ENCODE measurements at places on chromosomes 2 and 18.

- no peak for DNase-seq
Observed at GRCh38 chr2:29269095-29269764, 154.0 kb downstream of the CLIP4 start.

DNA sequence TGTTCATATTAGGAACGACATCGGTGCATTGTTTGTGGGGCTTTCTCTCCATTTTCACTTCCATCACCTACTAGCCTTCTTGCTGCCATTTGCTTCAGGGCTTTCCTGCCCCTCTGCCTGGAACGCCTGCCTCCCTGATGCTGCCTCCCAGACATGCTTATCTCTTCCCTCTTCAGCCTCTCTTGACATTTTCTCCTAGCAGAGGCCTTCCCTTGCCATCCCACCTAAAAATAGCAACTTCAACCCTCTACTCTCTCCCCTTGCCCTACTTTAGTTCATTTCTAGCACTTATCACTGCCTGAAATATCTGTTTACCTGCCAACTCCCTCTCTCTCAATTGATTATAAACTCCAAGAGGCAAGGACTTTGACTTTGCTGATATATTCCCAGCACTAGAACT lies 210.3 kb downstream of the SP3 start:
- no peak for DNase-seq

DNA sequence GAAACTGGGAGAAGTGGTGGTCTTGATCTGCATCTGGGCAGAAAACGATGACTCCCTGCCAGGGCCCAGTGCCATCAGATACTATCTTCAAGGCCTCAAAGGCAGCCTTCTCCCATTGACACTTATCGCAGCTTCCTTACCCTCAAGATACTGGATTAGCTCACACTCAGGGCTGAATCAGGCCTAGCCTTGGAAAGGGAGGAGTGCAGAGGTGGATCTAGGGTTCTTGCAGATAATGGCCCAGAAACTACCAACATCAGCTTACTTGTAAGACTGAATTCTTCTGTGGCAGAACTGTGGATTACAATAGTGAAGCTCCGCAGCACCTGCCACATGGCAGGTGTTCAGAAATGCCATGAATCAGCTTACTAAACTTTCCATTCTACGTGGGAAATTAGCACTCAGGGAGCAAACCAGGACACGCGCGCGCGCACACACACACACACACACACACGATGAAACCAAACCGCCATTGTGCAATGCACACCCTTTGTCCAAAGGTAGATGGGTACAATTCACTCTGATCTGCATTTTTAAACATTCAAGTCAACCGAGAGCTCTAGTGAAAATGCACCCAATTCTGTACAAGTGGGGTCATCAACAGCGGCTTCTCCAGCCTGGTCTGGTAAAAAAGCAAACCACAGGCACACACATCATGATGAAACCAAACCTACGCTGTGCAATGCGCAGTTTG lies 26.3 kb upstream of the TMEM182 start:
- DNase-seq = no peak

GRCh38 chr2:42202634-42203008 lies 33.5 kb downstream of the EML4 start:
- no peak for DNase-seq

DNA sequence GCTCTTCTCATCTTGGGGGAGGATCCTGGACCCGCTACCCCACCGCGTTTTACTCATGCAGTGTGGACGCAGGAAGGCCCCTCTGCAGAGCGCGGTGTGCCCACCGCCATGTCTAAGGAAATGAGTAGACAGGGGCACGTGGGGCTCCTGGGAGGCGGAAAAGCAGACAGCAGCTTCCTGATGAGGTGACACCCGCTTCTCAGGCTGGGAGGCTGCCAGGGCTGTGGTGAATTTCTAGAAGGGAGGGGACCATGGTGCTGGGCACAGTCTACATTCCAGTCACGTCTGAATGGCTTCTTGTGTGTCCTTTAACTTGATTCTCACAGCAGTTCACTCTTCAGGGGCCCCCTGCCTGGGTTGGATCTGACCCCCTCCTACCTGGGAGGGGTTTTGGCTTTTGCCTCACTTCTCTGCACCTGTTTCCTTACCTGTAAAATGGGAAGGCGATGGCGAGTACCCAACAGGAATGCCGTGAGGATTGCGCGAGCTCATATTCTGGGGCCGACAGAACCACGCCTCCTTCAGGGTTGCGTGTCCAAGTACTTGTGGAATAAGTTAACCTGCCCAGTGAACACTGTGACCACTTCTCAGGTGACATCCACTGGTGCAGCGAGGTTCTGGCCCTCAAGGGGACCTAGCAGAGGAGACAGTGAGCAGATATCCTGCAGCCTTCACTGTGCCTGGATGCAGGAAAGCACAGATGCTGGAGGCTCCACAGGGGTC lies 32.3 kb upstream of the MBP start:
- DNase-seq = no peak

- no peak for DNase-seq
Observed at GRCh38 chr2:167940346-167940725, 307.1 kb downstream of the STK39 start.

DNA sequence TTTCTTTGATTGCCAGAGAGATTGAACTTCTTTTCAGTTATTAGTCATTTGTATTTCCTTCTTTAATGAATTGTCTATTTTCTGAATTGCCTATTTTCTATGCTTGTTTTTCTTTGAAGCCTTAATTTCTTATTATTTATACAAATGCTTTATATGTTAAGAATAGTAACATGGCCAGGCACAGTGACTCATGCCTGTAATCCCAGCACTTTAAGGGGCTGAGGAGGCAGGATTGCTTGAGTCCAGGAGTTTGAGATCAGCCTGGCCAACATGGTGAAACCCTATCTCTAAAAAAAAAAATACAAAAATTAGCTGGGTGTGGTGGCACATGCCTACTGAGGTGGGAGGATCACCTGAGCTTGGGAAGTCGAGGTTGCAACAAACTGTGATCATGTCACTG lies 4.7 kb upstream of the RAB11FIP5 start:
- DNase-seq = no peak

- DNase-seq = no peak
Observed at GRCh38 chr18:50753311-50753710, 66.5 kb downstream of the MRO start.

- DNase-seq = no peak
Observed at GRCh38 chr2:62964671-62965070, 86.0 kb upstream of the OTX1 start.

DNA sequence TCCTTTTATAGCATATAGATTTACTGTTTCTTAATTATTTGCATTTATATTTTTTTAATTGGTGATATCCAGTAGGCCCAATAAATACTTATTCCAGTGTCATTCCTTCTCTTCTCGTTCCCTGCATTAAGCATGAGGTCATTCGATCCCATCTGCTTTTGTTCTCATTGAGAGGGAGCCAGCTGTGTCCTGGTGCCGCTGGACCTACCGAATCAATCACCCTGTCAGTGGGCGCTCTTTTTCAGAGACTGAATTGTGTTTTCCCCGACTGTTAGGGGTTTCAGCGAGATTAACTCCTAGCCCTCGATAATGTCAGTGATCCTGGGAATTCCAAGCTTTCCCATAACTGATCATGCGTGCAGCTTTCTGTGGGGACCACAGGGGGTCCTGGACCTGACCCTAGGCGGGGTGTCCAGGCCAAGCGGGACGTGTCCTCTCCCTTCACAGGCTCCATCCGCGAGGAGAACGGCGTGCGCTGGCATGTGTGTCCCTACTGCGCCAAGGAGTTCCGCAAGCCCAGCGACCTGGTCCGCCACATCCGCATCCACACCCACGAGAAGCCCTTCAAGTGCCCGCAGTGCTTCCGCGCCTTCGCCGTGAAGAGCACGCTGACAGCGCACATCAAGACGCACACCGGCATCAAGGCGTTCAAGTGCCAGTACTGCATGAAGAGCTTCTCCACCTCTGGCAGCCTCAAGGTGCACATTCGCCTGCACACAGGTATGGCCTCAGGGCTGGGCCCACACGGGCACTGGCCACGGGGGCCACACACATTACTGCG lies 72.4 kb downstream of the ZNF236 start:
- no peak for DNase-seq

DNA sequence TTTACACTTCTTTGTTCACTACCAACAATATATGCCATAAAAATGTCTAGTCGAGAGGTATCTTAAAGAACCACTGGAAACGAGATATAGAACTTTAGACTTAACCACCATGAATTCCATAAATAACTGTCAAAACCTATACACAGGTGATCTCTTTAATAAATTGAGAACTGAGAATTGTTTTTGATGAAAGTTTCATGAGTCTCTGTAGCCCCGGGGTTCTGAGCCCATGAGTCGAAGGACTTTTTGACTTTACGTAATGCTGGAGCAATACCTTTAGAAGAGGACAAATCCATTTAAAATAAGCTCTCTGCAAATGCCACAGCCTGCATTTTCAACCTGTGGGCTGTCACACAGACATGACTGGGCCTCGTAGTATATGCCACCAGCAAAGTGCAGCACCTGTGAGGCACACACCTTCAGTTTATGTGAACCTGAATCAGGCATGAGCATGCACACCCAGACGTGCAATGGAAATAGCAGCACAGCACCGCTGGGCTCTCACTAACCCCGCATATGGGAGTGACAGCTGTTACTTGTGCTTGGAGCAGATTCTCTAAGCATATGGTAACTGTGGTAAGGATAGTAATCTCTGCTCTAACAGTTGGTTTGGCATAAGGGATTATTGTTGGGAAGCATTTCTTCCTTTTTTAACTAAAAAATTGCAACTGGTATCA lies 383.2 kb downstream of the SOCS6 start:
- DNase-seq = no peak

GRCh38 chr2:233129351-233129978 lies 69.3 kb downstream of the INPP5D start:
- no peak for DNase-seq

DNA sequence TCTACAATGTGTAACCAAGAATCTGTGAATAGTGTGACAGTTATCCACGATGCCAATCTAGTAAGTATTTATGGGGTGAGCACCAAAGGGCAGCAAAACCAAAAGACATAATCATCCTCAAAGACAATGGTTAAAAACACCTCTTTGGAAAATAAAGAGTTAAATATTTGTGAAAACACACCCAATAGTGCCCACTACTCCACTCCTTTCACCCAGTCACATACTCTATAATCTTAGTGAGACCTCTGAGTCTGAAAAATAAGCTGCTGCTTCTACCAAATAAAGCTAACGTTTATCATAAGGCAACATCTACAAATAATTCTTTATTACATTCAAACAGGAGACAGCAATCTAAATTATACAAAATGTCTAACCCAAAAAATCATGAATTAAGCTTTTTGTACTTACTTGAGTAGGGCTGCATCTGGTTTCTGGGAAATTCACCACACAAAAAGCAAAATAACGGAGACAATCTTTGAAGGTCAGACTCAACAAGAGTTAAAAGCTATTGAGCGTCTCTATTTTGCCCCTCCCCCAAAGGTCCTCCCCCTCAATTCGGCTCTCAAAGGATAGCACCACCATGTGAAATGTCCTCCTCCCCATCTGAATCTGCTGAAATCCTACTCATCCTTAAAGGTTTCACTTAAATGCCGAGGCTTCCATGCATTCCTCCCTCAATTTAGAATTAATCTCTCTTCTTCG lies 2.0 kb downstream of the RAPH1 start:
- no peak for DNase-seq

GRCh38 chr2:38301969-38302702 lies 74.9 kb downstream of the ATL2 start:
- no peak for DNase-seq

- DNase-seq = no peak
Observed at GRCh38 chr2:116545286-116546068, 1269.0 kb upstream of the DDX18 start.

DNA sequence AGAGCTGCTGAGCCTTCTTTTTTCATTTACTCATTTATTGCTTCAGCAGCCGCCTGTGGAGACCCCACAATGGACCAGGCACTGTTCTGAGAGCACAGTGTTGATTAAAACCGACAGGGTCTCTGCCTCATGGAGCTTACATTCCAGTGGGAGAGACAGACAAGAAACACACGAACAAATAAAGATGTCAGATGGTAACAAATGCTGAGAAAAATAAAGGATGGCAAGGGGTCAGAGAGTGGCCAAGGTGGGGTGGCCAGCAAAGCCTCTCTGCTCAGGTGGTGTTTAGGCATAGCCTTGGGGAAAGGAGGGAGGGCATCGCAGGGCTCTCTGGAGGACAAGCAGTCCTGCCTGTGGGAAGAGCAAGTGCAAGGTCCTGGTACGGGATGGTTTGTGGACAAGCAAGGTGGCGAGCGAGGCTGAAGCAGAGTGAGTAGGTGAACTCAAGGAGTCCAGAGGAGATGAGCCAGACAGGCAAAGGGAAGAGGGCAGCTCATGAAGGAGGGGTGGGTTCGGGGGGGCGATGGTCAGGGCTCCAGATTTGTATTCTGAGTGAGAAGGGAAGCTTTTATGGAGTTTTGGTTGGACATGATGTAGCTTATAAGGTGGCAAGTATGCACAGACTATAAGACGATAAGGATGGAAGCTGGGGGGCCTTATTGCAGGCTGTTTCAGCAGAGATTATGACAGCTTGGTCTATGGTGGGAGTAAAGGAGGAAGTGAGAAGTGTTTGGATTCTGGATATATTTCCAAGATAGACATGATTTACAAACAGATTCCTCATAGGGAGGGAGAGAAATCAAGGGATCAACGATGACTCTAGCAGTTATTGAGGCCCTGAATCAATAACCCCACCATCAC lies 8.8 kb upstream of the ITGB6 start:
- no peak for DNase-seq

DNA sequence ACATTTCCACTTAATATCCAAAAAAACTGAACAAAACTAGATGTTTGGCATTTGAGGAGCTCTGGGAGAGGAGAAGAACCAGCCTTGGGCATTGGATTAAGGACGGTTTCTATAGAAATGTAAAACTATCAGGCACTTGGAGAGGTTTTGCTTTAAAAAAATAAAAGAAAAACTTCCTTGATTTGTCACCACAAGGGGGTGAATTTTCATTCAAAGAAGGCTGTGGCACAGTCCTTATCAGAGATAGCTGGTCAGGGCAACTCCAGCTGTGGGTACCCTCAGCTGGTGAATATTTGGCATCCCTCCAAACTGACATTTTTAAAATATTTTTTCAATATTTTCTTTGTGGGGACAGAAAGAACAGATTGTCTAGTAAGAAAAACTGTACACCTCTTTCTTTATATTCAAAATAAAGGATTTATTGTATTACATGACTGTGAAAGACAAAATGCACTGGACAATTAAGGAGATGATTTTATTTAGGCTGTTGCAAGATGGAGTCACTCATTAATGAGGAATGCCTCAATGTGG lies 46.1 kb upstream of the TBC1D8 start:
- no peak for DNase-seq

DNA sequence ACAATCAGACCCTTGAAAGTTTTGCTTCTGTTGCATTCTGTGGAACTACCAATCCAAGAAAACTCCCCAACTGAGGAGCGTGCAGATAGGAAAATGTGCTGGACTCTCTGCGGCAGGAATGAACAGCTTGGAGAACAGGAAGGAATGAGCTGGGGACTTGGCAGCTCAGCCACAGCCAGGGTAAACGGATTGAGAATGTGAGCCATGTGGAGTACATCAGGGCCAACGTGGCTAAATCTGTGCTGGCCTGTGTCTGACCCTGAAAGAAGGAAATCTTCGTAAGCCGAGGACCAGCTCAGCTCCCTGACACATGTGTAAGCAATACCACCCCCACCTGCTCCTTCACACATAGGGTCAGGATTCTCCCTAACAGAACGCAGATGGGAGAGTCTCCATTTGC lies 1023.7 kb downstream of the BCL11A start:
- no peak for DNase-seq

All from hypothalamus (tissue), 51 donors.